ENCODE measurements at places on chromosomes 16 and 17.

DNA sequence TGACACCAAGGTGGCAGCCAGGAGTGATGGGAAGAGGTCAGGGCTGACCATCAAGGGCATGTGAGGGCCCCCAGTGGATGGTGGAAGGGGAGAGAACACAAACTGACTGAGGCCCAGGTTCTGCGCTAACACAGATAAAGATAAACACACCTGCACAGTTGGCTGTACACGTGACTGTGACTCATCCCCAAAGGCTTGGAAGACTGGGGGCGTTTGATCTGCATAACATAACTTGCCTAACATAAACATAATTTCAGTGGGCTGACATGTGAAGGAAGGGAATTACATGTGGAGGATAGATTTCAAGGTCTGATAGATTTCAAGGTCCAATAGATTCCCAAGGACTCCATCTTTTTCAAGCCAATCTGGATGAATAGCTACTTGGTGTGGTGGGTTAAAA is 100.9 kb upstream of the TNRC6C start:
- no peaks in the 10 kb centered on the region for H3K4me1 ChIP-seq
- no peaks in the 10 kb centered on the region for H3K27me3 ChIP-seq
- H3K36me3 ChIP-seq: no peaks in the 10 kb centered on the region
- H3K27ac ChIP-seq: no peak overlapping the region
- DNase-seq: no peak

DNA sequence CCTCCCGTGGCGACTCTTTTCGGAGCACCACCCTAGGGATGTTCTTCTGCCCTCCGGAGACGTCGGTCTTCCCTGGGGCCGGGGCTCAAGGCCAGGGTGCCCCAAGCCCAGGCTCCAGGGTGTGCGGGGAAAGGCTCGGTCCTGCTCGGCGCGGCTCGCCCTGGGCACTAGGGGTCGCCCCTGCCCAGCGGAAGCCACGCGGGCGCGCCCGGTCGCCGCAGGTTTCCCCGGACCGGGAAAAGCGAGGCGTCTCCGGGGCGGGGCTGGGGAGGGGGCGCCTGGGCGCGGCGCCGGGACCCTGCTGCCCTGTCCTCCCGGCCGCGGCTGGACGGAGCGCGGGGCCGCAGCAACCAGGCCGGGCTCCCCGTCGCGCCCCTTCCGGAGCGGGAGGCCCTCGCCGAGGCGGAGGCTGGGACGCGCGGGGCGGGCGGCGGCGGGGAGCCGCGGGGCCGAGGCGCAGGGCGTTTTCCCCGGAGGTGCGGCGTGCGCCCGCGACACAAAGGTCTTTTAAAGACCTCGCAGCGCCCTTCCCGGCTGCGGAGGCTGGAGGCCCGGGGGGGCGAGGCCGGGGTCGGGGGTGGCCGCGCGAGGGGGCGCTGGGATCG is 76.4 kb downstream of the MRC2 start:
- DNase-seq: peak; percentile 87
- no peaks in the 10 kb centered on the region for H3K36me3 ChIP-seq
- no peak overlapping the region for H3K27ac ChIP-seq
- H3K27me3 ChIP-seq: peaks cover 6% of the 10 kb centered on the region
- H3K4me1 ChIP-seq: peaks cover 21% of the 10 kb centered on the region

- no peak overlapping the region for H3K4me3 ChIP-seq
- no peak for DNase-seq
- no peaks in the 10 kb centered on the region for H3K27me3 ChIP-seq
- H3K36me3 ChIP-seq: peaks cover 35% of the 10 kb centered on the region
Observed at GRCh38 chr17:4204190-4204589, 59.6 kb downstream of the ANKFY1 start.

GRCh38 chr17:28416703-28417311 is 10.8 kb upstream of the SLC46A1 start:
- H3K36me3 ChIP-seq: no peaks in the 10 kb centered on the region
- H3K27me3 ChIP-seq: peaks cover 37% of the 10 kb centered on the region
- DNase-seq: peak; percentile 95
- H3K27ac ChIP-seq: no peak overlapping the region

DNA sequence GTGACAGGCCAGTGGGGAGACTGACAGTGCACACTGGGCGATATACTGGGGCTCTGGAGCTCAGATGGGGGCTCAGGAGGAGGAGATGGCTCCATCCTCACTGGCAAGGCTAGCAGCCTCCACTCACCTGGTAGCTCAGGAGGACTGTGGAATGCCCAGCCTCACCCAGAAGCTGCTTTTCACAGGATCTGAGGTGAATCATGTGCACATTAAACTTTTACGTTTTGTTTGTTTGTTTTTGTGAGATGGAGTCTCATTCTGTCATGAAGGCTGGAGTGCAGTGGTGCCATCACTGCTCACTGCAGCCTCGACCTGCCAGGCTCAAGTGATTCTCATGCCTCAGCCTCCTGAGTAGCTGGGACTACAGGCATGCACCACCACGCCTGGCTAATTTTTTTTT is 28.6 kb downstream of the ADCY7 start:
- H3K4me1 ChIP-seq: no peaks in the 10 kb centered on the region
- H3K4me3 ChIP-seq: no peak overlapping the region
- no peak overlapping the region for H3K27ac ChIP-seq
- DNase-seq: no peak
- H3K27me3 ChIP-seq: no peaks in the 10 kb centered on the region

GRCh38 chr16:3094289-3095027 is 4.6 kb downstream of the ZSCAN10 start:
- H3K4me3 ChIP-seq: no peak overlapping the region
- peaks cover 39% of the 10 kb centered on the region for H3K4me1 ChIP-seq
- H3K36me3 ChIP-seq: peaks cover 34% of the 10 kb centered on the region
- peak overlapping the region; percentile 74 for H3K27ac ChIP-seq

DNA sequence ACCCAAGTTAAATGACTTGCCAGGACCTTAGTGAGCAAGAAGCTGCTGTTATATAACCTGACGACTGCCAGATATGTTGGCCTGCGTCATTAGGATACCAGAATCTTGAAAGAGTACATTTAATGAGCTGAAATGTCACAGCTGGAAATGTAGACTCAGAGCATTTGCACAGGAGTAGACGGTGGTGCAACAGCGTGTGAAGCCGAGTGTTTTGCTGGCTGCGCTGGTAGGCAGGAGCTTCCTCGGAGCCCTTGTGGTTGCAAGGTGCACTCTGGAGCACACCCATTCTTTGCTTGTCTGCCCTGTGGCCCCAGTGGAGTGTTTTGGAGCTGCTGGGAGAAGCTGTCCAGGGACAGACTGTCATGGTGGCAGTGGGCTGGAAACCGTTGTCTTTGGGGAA is 79.3 kb downstream of the BANP start:
- no peak for DNase-seq
- no peaks in the 10 kb centered on the region for H3K27me3 ChIP-seq
- H3K27ac ChIP-seq: no peak overlapping the region
- H3K4me1 ChIP-seq: peaks cover 6% of the 10 kb centered on the region

DNA sequence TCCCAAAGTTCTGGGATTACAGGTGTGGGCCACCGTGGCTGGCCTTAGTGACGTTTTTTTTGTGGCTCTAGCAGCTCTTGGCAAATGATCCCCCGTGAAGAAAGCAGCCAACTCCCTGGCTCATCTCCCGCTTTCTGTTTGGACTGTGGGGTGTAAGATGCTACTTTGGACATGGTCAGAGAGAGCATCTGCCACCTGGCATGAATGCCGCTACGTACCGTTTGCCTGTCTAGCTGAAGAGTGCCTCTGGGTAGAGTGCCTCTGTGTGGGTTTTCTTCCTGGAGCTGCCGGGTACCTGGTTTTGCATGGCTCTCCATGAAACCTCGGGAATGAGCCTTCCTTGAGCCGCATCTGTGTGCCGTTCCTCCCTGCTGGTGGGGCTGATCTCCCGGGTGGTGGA is 34.3 kb downstream of the NDEL1 start:
- peaks cover 6% of the 10 kb centered on the region for H3K4me1 ChIP-seq
- no peak for DNase-seq
- no peak overlapping the region for H3K27ac ChIP-seq
- peaks cover 9% of the 10 kb centered on the region for H3K36me3 ChIP-seq
- H3K4me3 ChIP-seq: no peak overlapping the region
- no peaks in the 10 kb centered on the region for H3K27me3 ChIP-seq

- H3K27me3 ChIP-seq: peaks cover 93% of the 10 kb centered on the region
- no peak overlapping the region for H3K27ac ChIP-seq
- DNase-seq: no peak
- H3K4me1 ChIP-seq: peaks cover 7% of the 10 kb centered on the region
Observed at GRCh38 chr16:78065319-78065718, 34.1 kb upstream of the WWOX start.

DNA sequence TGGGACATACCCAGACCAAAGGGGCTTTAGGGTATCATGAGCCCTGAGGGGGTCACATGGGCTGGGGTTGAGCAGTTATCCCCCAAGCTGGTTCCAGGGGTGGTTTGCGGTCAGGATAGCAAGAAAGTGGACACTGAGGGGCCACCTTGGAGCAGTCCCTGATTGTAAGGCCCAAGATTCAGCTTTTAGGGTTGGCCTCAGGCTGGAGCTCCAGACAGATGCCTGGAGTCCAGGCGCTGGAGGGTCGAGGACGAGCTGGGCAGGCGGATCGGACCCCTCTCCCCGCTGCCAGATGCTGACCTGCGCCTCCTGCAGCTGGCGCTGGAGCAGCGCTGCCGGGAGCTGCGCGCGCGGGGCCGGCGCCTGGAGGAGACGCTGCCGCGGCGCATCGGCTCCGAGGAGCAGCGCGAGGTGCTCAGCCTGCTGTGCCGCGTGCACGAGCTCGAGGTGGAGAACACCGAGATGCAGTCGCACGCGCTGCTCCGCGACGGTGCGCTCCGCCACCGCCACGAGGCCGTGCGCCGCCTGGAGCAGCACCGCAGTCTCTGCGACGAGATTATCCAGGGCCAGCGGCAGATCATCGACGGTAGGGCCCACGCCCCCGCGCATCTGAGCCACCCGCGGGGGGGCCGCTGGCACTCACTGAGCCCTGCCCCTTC is 10.0 kb downstream of the BTBD17 start:
- no peak overlapping the region for H3K27ac ChIP-seq
- H3K4me3 ChIP-seq: peak overlapping the region; percentile 47
- peaks cover 4% of the 10 kb centered on the region for H3K4me1 ChIP-seq
- DNase-seq: peak; percentile 85

GRCh38 chr17:32869345-32870026 is 7.4 kb downstream of the MYO1D start:
- H3K4me3 ChIP-seq: no peak overlapping the region
- no peak for DNase-seq

GRCh38 chr16:4654011-4654963 is 29.7 kb downstream of the MGRN1 start:
- H3K4me1 ChIP-seq: no peaks in the 10 kb centered on the region
- no peak overlapping the region for H3K4me3 ChIP-seq
- H3K36me3 ChIP-seq: no peaks in the 10 kb centered on the region
- no peaks in the 10 kb centered on the region for H3K27me3 ChIP-seq
- H3K27ac ChIP-seq: no peak overlapping the region

DNA sequence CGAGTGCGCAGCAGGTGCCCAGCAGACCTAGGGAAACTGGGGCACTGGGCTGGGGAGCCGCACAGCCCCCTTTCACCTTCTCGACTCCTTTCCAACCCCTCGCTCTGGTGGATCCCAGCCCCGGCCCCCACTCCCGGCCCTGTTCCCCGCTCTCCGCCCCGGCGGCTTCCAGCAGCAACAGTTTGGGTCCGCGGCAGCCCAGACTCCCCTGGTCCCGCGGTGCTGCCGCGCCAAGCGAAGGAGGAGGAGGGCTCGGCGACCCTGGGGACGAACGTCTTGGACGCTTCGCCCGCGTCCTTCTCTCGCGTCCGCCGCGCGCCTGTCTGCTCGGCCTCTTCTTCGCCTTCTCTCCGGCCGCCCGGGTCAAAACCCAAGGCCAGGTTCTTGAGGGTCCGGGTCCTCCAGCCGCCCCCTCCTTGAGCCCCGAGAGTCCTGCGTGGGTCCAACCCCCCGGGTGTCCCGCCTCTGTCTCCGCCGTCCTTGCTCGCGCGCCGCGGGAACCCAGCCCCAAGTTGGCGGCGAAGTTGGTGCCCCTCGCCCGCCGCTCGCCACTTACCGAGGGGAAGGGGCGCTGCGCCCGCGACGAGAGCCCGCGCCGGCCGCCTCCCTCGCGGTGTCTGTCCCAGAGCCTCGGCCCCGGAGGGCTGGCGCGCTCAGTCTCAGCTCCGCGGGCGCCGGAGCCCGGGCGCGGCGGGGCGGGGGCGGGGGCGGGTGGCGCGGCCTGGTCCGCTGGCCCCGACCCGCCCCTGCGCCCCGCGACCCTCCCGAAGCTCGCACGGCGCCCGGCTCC is 1.4 kb upstream of the GRIN2C start:
- no peaks in the 10 kb centered on the region for H3K36me3 ChIP-seq
- DNase-seq: peak; percentile 37
- peaks cover 63% of the 10 kb centered on the region for H3K27me3 ChIP-seq
- H3K27ac ChIP-seq: no peak overlapping the region
- peak overlapping the region; percentile 60 for H3K4me3 ChIP-seq

Measured in GM23338 (cell line).